Naive thymus-derived CD4-positive, alpha-beta T cell (primary cell): ENCODE measurements at places on chromosomes 1 and 21.
A peak's percentile ranks its signal among the peaks of the same experiment; 100 is the strongest.

DNA sequence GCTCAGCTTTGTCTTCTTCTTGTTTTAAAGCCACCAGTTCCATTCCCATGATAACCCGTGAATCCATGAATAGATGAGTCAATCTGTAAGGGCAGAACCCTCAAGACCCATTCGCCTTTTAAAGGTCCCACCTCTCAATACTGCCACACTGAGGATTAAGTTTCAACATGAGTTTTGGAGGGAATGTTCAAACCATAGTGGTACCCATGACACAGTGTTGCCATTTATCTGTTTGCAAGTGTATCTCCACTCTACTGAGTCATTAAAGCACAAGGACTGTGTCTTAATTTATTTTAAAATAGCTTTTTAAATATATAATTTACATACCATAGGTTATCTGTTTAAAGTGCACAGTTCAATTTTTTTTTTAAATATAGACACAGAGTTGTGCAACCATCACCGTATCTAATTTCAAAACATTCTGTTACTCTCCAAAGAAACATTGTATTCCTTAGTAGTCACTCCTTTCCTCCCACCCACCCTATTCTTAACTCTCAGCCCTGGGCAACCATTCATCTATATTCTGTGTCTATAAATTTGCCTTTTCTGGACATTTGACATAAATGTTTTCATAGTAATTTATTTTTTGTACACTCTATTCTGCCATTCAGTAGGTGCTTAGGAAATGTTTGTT is 4.8 kb upstream of the IL24 start:
- no peak for DNase-seq

DNA sequence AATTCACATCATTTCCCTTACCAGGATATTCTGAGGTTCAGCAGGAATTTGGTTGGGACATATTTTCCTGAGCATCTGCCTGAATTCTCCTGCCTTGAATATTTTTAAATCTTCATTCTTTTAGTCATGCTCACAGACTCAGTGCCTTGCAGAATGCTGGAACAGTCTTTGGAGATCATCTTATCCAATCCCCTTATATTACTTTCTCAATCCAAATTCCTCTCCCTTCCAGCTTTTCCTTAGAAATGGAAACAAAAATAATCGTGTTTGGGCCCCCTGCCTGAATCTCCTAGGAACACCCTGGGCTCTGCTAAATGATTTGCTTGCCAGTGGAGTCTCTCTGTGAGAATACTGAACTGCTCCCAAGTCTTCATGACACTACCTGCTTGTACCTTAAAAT is 38.4 kb downstream of the LHX8 start:
- DNase-seq: no peak

- DNase-seq: no peak
Measured at GRCh38 chr1:52756020-52756419, 29.8 kb downstream of the ZYG11B start.

DNA sequence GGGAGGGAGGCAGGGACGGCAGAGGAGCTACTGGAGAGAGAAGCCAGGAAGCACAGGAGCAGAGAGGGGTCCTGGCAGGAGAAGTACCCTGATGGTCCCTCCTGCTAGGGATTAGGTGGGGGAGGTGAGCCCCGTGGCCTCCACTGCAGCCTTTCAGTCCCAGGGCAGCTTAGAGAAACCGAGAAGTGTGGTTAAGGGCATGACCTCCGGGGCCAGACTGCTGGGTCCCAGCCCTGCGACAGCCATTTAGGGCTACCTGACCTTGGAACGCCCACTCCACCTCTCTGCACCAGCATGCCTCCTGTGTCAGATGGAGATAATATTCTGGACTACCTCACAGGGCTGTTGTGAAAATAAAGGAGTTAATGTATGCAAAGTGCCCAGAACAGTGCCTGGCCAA is 47.4 kb downstream of the KCNN3 start:
- no peak for DNase-seq

- peak; percentile 27 for DNase-seq
Measured at GRCh38 chr21:34983680-34984086, 65.4 kb downstream of the RUNX1 start.
